ENCODE measurements at places on chromosomes 7 and 10.

DNA sequence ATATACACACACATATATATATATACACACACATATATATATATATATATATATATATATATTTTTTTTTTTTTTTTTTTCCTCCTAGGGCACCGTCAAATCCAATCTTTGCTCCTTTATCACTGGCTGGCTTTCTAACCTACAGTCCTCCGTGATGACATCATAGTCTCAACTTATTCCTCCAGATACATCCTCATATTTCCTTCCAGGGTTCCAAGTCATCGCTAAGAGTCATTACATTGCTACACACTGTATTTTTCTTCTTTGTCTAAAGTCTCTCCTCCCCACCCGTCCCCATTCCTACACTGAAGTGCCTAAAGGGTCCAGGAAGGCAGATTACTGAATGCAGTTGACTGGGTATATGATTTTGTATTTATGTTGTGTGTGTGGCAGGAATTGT, 1.1 kb upstream of the FAM200A start:
- DNase-seq: no peak
- peak overlapping the region; percentile 59 for H3K27ac ChIP-seq
- no peaks in the 10 kb centered on the region for H3K27me3 ChIP-seq
- H3K36me3 ChIP-seq: peaks cover 39% of the 10 kb centered on the region
- peaks cover 29% of the 10 kb centered on the region for H3K4me1 ChIP-seq

- peaks cover 10% of the 10 kb centered on the region for H3K27me3 ChIP-seq
- H3K36me3 ChIP-seq: peaks cover 10% of the 10 kb centered on the region
- DNase-seq: no peak
Measured at GRCh38 chr10:104123397-104123796, 1.4 kb downstream of the SFR1 start.

DNA sequence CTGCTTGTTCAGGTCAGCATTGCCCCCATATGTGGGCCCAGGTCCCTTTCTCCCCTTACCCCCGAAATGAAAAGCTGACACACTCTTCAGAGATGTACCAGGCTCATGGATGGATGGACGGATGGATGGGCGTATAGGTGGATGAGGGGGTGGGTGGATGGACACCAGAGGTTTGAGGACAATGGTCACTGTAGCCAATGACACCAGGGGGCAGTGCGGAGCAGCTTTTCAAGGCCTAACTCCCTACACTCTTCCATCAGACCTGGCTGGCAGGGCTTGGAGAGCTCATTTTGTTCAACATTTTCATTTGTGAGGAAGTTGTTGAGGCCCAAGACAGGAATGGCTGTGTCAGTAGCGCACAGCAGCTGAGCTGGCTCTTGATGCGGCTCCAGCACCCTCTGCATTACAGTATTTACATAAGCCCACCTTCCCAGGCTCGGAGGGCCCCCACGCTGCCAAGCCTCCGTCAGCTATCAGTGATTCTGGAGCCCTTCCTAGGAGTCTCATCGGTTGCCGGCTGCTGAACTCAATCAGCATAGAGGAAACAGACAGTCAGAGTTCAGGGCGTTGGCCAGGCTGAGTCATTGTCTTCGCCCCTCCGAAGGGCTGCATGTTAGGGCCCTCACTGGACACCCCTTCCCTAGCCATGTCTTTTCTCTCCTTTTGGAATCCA, 11.6 kb upstream of the FFAR4 start:
- H3K36me3 ChIP-seq: no peaks in the 10 kb centered on the region
- peak; percentile 56 for DNase-seq
- no peaks in the 10 kb centered on the region for H3K4me1 ChIP-seq

DNA sequence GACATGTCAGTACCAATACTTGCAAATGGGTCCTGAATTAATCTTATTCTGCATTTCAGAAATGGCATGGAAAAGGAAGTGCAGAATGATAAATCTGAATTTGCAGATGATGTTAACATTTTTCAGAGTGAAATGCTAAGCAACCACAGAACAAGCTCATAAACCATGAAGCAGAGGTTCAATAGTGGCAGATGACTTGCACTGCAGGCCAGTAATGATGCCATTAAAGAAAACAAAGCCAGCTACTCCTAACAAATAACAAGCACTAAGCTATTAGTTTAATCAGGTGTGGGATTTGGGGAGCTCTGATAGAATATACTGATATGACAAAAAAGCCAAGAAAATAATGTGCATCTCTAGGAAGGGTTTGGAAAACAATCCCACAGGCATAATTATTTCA, 85.4 kb downstream of the FAM13C start:
- H3K36me3 ChIP-seq: no peaks in the 10 kb centered on the region
- no peak overlapping the region for H3K27ac ChIP-seq
- DNase-seq: no peak
- no peaks in the 10 kb centered on the region for H3K4me1 ChIP-seq

DNA sequence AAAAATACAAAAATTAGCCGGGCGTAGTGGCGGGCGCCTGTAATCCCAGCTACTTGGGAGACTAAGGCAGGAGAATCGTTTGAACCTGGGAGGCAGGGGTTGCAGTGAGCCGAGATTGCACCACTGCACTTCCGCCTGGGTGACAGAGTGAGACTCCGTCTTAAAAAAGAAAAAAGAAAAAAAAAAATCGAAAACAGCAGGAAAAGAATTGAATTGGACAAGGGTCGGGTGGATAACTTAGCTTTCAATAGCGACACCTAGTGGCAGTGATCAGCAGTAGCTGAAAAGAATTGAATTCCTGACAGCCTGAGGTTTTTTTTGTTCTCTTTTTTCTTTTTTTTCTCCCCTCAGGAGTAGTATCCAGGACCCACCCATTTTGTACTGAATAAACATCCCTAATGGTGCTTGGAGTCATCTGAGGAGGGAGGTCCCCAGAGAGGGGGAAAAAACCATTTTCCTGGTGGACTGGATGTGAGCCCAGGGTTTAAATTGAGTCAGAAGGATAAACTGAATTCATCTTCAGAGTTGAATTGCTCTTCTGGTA, 55.1 kb downstream of the CYCS start:
- DNase-seq: no peak
- peak overlapping the region; percentile 26 for H3K4me3 ChIP-seq

DNA sequence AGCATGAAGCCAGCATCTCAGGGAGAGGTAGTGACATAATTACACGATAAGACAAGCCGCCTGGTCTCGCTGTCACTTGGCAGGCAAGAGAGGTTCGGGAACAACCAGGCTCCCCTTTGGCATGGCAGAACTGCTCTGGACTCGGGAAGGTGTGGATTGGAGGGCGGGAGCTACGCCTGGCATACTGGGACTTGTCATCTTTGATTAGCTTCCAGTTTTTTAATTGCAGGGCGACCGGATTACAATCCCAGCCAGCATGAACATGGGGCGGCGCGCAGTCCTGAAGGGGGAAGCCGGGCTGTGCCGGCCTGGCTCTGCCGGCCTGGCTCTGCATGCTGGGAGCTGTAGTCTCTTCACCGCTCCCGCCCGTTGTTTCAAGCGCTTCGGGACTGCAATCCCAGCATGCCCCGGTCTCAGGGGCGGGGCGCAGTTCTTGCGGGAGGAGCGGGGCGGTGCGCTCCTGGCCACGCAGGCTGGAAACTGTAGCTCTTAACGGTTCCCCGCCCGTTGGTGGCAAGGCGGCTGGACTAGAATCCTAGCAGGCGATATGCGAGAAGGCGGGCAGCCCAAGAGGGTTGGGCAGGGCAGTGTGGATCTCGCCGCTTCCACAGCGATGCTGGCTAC, 45.5 kb upstream of the ZNF716 start:
- no peaks in the 10 kb centered on the region for H3K4me1 ChIP-seq
- no peak overlapping the region for H3K4me3 ChIP-seq
- no peaks in the 10 kb centered on the region for H3K27me3 ChIP-seq
- no peak for DNase-seq
- peaks cover 2% of the 10 kb centered on the region for H3K36me3 ChIP-seq
- H3K27ac ChIP-seq: no peak overlapping the region

- peaks cover 6% of the 10 kb centered on the region for H3K4me1 ChIP-seq
- H3K27me3 ChIP-seq: no peaks in the 10 kb centered on the region
- DNase-seq: no peak
- H3K36me3 ChIP-seq: peaks cover 27% of the 10 kb centered on the region
- H3K27ac ChIP-seq: no peak overlapping the region
Measured at GRCh38 chr10:50362547-50363125, 111.3 kb upstream of the ASAH2 start.

- no peak overlapping the region for H3K27ac ChIP-seq
- no peak overlapping the region for H3K4me3 ChIP-seq
- H3K4me1 ChIP-seq: peaks cover 7% of the 10 kb centered on the region
- DNase-seq: no peak
- H3K36me3 ChIP-seq: no peaks in the 10 kb centered on the region
- peaks cover 7% of the 10 kb centered on the region for H3K27me3 ChIP-seq
Measured at GRCh38 chr7:22445140-22445743, 54.7 kb downstream of the STEAP1B start.

- H3K27me3 ChIP-seq: peaks cover 3% of the 10 kb centered on the region
- H3K4me1 ChIP-seq: peaks cover 6% of the 10 kb centered on the region
- peaks cover 8% of the 10 kb centered on the region for H3K36me3 ChIP-seq
- no peak overlapping the region for H3K4me3 ChIP-seq
- DNase-seq: no peak
Measured at GRCh38 chr10:88968391-88968790, 15.8 kb upstream of the ACTA2 start.

DNA sequence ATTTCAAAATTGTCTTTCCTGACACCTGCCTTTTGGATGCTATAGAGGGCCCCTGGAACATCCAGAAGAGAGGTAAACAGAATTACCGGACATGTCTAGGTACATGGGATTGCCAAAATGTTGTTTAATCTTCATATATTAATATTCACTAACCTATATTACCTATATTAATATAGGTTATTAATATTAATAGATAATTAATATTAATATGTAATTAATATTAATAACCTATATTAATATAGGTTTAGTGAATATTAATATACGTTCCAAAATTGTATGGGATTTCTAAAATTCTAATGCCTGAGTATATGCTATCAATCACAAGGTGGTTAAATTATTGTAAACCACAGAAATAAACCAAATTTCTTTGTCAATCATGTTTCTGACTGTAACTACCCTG, 17.4 kb downstream of the TOMM7 start:
- DNase-seq: no peak
- no peaks in the 10 kb centered on the region for H3K36me3 ChIP-seq
- H3K27ac ChIP-seq: no peak overlapping the region
- no peaks in the 10 kb centered on the region for H3K4me1 ChIP-seq
- peaks cover 5% of the 10 kb centered on the region for H3K27me3 ChIP-seq

DNA sequence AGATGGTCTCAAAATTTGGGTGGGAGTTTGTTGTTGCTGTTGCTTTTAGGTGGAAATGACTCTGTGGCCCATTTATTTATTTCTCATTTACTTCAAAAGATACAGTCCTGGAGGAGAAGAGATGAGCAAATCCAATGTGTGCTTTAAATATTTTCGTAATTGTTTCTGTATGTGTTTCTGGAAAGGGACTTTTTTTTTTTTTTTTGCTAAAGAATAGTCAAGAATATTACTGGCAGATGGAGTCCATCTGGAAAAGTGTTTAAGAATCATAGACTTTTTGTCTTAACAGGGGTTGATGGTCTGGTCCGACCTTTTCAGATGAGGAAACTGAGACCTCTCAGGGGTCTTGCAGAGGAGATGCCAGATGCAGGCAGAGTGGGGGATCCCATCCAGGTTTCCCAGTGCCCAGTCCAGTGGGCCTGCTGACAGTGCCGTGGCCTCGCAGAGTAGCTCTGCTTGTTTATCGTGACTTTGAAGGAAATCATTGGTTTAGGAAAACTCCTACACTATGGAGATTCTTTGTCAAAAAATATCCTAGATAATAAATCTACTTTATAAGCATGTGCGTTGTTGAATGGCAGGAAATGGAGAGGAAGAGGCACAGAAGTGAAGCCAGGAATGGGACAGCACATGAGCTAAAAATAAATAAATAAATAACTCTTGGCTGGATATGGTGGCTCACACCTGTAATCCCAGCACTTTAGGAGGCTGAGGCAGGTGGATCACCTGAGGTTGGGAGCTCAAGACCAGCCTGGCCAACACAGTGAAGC, 164.3 kb upstream of the SVIL start:
- H3K4me3 ChIP-seq: no peak overlapping the region
- no peak for DNase-seq
- no peak overlapping the region for H3K27ac ChIP-seq
- no peaks in the 10 kb centered on the region for H3K36me3 ChIP-seq

GRCh38 chr10:87095236-87095945, 385 bp downstream of the SHLD2 start:
- H3K4me3 ChIP-seq: peak overlapping the region; percentile 87
- peak; percentile 83 for DNase-seq
- peak overlapping the region; percentile 90 for H3K27ac ChIP-seq
- peaks cover 36% of the 10 kb centered on the region for H3K4me1 ChIP-seq
- H3K36me3 ChIP-seq: peaks cover 9% of the 10 kb centered on the region
- H3K27me3 ChIP-seq: no peaks in the 10 kb centered on the region

DNA sequence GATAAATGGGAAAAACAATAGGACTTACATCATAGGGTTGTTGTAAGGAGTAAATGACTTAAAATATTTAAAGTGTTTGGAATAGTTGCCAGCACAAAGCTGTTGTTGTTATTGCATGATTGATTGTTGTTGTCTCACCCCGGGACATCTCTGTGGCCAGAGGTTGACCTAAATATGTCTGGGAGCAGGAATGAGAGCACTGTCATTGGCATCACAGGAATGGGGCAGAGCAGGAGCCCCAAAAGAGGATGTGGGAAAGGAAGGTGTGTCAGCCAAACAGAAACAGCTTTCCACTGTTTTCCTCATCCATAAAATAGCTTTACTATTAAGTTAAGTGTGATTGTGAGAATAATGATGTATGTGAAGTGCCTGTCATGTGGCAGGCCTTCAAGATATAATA, 121.6 kb downstream of the TMEM168 start:
- H3K4me1 ChIP-seq: no peaks in the 10 kb centered on the region
- DNase-seq: no peak
- no peaks in the 10 kb centered on the region for H3K36me3 ChIP-seq
- H3K27ac ChIP-seq: no peak overlapping the region
- peaks cover 1% of the 10 kb centered on the region for H3K27me3 ChIP-seq
- no peak overlapping the region for H3K4me3 ChIP-seq

All from activated naive CD8-positive, alpha-beta T cell treated with anti-CD3 and anti-CD28 coated beads, Interleukin-2, amount 10 ng/mL, durations not matched to agents 7 days and 5 days (primary cell).